MM.1S (cell line): ENCODE measurements at places on chromosomes 7 and 10.

GRCh38 chr10:118953598-118954393 is 75.7 kb upstream of the NANOS1 start:
- DNase-seq, result no peak

DNA sequence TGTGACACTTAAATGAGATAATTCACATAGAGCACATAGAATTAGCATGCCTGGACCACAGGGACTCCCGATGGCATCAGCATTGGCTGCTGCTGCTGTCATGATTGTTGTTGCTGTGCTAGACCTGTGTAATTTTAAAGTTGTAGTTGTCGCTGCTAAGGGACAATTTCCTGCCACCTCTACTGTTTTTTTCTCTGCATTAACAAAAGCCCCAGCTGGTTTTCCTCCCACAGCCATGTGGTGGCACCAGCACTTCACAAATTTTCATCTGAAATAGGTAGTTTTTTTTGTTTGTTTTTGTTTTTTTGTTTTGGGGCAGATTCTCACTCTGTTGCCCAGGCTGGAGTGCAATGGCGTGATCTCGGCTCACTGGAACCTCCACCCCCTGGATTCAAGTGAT is 25.4 kb upstream of the PRXL2A start:
- DNase-seq, result peak; percentile 58

DNA sequence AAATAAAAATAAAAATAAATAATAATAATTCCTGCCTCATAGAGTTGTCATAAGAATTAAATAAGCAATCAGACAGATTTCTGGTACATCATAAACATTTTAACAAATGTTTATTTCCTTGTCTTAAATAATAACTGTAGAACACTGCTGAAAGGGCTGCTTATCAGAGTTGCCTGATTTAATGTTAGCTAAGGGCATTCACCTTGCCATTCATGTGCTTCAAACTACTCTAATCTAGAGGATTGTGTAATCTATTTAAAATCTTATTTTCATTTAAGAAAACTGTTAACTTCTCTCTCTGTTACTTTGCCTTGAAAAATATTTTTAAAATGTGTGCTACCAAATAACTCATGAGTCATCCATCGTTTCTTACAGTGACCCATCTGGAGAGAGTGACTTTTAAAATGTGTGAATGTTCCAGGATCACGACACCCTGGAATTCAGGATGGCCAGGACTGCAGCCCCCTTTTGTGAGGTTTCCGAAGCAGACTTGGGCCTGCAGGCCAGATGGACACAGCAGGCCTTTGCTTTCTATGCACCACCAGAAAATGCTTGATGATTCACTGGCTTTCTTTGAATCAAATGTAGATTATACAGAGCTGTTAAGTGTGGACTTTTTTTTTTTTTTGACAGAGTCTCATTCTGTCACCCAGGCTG is 109.1 kb upstream of the TNS3 start:
- DNase-seq, result no peak

DNA sequence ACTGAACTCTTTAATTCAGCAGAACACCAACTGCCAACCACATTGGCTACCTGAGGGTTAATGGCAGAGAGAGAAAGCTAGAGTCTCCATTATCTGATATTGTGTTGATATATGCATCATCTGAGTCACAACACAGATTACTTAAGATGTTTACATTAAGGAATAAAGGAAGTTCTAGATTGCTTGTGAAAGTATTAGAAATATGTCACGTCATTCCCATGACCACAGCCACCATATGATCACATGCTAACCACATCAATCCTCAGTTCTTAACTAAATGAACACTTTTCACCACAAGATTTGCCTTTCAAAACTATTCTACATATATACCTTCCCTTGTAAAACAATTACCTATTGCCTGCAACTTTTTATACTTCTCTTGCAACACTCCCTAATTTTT is 337.9 kb downstream of the FGFR2 start:
- DNase-seq, result peak; percentile 48

- DNase-seq, result no peak
These were observed 72.8 kb upstream of the NMT2 start for GRCh38 chr10:15241306-15241705.
